ENCODE measurements at places on chromosomes 13 and 19.

GRCh38 chr13:51980908-51981307 is 30.3 kb downstream of the ATP7B start:
- no peak for DNase-seq

GRCh38 chr19:11624069-11624463 is 26.8 kb downstream of the ZNF627 start:
- DNase-seq: peak; percentile 76

GRCh38 chr13:75258159-75258782 is 223.7 kb downstream of the TBC1D4 start:
- peak; percentile 75 for DNase-seq

DNA sequence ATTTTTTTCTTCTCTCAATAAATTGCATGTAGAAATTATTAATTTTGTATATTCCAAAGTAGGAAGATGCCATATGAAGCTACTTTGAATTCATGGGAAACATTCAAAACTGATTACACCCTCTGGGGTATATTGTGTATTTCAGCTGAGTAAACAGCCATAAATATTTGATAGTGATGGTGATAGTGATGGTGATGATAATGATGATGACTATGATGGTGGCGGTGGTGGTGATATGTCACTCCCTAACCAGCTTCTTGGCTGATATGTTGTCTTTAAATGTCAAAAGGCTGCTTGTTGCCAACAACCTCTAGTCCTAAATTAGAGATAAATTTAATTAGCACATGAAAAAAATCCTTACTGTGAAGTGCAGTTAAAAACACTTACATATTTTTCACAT is 102.0 kb downstream of the LRCH1 start:
- DNase-seq: no peak

DNA sequence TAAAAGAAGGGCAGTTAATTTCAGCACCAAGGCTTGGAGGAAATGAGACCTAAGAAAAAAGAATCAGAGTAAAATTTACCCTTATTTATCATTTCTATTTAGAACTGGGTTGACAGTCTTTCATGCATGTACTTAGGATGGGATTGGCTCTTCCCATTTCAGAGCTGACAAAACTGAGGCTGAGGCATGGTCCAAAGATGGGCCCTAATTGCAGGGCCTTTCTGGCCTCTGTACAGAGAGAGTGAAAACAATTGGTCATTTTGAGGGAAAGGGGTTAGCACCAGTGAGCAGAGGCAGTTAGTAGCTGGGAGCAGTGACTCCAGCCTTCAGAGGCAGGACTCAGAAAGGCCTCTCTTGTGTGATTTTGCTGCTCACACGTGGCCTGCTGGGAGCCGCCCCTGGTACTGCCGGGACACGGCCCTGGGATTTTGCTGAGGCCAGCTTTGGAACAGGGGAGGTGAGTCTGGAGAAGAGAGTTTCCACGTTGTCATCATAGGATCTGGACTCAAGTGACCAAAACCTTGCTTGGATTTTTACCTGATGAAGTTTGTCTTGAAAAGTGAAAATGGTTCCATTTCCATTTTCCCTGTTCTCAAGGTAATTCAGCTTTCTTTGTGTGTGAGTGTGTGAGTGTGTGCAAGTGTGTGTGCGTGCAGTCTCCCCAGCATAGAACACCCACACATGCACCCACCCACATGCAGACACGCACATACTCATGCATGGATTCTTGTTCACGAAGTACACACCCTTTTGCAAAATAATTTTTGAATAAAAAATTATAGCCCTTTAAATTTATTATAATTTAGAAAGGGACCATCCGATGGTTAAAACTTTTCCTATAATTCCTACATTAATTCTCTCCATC is at the start of gene ZNF536:
TSS of gene ZNF536 (plus strand) at position 425 of the 865 bp plus-strand sequence. CDS start 71,179 bp downstream, outside the sequence.
- no peak for DNase-seq

DNA sequence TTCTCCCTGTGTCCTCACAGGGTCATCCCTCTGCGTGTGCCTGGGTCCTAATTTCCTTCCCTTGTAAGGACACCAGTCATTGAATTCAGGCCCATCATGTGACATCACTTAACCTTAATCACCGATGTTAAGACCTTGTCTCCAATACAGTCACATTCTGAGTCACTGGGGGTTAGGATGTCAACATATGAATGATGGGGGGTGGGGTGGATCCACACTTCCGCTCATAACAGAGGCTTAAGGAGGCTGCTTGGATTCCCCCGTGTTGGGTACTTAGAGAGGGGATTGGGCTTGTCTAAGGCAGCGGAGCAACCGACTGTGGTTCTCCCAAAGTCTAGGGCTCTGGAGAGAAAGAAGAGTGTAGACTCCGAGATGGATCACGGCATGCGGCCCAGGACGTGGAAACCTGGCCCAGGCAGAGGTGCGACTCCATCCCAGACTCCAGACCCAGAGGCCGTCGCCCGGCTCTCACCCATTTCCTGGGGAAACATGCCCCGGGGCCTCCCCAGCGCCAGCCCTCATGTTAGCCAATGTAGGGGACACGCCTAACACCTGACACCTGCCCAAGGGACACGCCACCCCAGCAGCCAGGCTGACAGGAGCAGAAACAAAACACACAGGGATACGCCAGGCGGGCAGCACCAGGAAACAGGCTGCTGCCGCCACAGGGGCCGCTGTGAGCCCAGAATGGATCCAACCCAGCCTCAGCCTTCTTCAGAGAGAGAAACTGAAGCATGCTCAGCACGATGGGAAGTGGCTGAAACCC is 17.1 kb upstream of the IGLON5 start:
- DNase-seq: no peak

- no peak for DNase-seq
These were observed 5.0 kb upstream of the FRY start for GRCh38 chr13:32026623-32027022.

- DNase-seq: no peak
These were observed at the start of gene SBK2 for GRCh38 chr19:55536951-55537740. SBK2 (minus strand) TSS chr19:55537133; CDS start chr19:55536294, 839 bp downstream.

DNA sequence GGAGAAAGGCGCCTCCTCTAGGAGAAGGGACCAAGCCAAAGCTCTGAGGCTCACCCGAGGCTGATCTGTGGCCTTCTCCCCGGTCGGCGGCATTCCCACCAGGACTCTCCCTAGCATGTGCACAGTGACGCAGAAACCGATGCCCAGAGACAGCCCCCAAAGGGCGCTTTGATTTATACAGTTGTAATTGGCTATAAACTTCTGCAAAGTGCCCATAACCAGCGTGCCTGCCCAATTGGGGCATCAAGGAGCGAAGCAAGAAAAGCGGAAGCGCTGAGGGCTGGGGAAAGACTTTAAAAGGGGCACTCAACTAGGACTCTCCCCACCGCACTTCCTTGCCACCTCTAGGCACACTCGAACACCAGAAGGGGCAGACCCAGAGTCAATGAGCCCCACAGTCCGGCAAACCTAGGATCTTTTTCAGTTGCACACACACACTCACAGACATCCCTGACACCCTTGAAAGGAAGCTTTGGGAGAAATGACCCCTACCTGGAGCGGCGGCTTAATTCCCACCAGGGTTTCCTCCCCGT is 1.8 kb downstream of the CDX2 start:
- no peak for DNase-seq

DNA sequence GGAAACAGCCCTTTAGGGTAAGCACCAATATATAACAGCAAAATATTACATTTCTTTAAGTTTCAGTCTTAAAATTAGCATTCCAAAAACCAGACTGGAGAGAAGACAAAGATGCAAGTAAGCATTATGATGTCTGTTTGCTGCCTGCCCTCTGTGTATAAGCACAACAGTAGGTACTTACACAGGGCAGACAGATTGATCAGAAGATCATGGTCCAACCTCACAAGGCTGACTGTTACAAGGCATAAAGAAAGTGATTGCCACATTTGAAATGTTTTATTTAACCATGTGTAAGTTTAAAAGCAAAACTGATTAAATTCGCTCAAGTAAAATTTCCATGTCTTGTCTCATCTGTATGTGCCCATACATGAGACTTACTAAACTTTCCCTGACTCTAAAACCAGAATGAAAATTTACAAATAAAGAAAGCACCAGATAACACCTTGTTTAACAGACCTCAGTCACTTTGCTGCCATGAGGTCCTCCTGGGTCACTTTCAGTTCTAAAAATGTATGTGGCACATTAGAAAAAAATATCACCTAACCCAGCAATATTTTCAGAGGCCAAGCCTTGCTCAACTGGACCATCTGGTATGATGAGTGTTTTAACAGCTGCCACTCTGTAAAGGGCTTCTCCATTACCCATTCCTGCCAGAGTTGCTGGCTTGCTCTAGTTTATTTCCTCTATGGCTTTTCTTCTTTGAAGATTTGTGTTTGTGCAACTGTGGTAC is 297.0 kb downstream of the RBM26 start:
- no peak for DNase-seq

DNA sequence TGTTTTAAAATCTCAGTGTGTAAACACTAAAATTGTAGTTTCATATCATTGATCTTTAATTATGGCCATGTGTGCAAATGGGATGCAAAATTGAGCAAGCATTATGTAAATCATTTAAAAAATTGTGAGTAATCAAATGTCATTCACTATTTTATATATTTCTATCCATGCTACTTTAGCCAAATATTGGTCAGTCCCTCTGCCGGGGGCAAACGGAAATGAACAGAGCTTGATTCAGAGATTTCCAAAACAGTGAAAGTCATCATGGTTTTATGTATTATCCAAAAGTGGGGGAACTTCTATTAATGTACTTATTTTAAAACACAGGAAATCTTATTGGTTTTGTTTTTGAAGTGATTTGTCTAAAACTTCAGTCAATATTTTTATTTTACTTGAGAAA is 219.1 kb downstream of the IRS2 start:
- DNase-seq: no peak

- peak; percentile 72 for DNase-seq
These were observed at the start of gene FXYD5 for GRCh38 chr19:35154525-35155406. FXYD5 (plus strand) TSS chr19:35154735; CDS start chr19:35155551, 816 bp downstream.
